ENCODE measurements at places on chromosomes 1 and 21.

GRCh38 chr1:236000781-236001180 is 64.1 kb downstream of the NID1 start:
- DNase-seq = no peak

DNA sequence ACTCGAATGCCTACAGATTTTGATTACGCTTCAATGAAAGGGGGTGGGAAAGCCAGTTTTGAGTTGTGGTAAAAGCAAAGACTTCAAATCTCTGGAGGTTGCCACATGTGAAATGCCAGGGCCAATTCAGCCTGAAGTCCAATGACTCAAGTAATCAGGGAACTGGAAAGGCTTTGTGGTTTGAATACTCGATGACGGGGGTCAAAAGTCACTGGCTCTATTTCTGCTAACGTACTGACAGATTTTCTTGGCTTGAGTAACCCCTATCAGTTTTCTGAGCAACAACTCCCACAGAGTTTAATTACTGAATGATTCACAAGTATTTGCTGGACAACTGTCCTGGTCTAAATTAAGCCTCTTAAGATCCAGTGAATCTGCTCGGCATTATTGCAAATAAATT is 152.2 kb downstream of the SIPA1L2 start:
- DNase-seq = peak; percentile 98

- peak; percentile 67 for DNase-seq
Measured at GRCh38 chr1:146032631-146033219, 11.2 kb upstream of the HJV start.

DNA sequence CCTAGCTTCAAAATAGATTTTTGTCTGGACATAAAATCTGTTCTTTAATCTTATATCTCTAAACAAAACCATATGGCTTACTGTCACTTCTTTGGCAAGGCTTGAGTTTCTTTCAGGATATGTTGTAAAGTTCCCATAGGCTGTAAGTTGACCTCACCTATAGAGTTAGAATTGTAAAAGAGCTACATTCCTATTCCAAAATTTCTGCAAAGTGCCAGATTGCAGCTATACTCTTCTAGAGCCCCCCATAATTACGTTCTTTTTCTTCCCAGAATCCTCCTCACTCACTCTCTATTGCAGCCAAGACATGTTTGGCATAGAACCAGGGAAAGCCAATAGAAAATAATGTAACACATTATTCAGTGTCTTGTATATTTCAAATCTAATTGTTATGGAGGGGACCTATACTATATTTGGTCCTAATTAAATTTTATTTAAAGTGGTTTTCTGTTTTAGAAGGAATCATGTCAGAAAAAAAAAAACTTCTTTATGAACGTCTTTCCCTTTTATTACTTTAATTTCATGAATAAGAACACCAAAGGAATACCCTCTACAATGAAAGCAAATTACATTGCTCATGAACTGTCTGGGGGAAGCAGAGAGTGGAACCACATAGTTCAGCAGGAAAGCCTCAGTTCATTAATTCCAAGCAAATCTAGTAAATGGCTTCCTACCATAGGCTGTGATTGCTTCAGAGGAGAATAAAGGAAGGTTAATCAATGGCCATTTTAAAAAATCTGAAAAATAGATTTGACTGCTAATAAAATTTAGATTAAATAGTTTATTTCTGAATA is 22.3 kb downstream of the CTTNBP2NL start:
- DNase-seq = no peak

GRCh38 chr1:9078015-9078751 is 8.7 kb upstream of the SLC2A5 start:
- peak; percentile 71 for DNase-seq

GRCh38 chr1:12477936-12478611 is 139.9 kb downstream of the DHRS3 start:
- peak; percentile 98 for DNase-seq

GRCh38 chr1:182795563-182796228 is 6.1 kb downstream of the NPL start:
- no peak for DNase-seq

GRCh38 chr1:196608390-196609369 is at the start of gene KCNT2:
KCNT2 (minus strand) TSS chr1:196608440; CDS start chr1:196608309, 131 bp downstream.
- DNase-seq = peak; percentile 70

DNA sequence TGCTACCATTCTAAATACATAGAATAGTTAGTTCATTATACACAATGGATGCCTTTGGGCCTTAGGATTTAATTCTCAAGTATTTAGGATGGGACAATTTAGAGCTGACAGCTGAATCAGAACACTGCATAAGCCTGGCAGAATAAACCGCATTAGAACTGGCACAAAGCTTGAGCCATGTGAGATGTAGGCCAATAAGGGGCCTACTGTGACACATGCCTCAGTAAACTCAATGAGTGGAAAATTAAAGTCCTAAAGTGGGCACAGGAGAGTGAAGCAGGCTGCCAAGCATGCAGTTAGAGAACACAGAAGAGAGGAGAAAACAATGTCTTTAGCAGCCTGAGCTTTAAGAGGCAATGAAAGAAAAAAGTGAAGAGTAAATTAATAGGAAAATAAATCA is 24.3 kb downstream of the SCYL3 start:
- no peak for DNase-seq

DNA sequence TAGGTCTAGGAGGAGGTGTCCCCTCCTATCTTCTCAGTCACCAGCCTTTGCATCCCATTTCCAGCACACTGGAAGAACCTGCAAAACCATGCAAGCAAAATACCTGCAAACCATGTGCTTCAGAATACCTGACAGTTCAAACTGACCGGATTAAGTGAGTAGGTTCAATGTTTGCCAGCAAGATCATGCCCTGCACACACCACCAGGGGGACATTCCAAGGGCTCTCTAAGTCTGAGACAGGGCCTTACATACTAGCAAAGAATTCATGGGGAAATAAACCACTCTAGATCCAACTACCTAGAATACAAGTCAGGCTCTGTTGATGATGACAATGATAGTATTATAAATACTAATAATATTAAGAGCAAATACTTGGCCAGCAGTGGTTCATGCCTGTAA is 27.6 kb downstream of the INPP5B start:
- peak; percentile 33 for DNase-seq

DNA sequence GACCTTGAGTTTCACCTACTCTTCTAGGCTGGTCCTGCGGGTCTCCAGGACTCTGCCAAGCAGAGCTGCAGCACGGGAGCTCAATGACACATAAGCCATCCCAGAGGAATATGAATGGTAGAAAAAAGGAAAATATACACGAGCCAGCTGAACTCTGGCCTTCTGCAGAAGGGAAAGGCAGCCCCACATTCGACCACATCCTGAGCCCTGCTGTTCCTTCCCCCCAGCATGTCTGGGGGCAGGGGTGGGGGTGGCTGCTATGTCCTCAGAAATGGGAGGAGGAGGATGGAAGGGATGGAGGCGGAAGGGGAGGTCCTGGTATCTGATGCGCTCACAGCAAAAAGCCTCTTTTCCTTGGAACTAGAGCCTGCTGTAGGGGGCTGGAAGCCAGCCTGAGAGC is 12.1 kb upstream of the KDF1 start:
- no peak for DNase-seq

- DNase-seq = no peak
Measured at GRCh38 chr1:243493156-243494129, 237.6 kb downstream of the SDCCAG8 start.

GRCh38 chr1:62382658-62382955 is 54.2 kb upstream of the USP1 start:
- no peak for DNase-seq

- DNase-seq = no peak
Measured at GRCh38 chr1:176864211-176864610, 300.3 kb downstream of the ASTN1 start.

DNA sequence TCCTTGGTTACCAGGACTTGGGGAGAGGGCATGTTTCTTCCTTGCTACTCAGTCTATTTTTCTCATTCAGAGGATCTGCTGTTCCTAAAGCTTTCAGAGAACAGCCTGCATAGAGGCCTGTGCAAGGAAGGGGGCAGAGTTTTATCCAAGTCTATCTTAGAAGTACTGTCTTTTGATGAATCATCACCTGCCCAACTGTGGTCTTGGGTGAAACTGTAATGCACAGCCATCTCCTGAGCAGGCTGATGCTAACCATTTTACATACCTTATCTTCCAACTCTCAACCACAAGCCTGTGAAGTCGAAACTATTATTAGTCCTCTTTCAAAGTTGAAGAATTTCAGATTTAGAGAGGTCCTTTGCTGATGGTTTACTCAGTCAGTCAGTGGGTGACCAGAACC is 368.0 kb downstream of the HHAT start:
- DNase-seq = no peak

GRCh38 chr1:204705888-204706837 is 20.6 kb upstream of the LRRN2 start:
- no peak for DNase-seq

DNA sequence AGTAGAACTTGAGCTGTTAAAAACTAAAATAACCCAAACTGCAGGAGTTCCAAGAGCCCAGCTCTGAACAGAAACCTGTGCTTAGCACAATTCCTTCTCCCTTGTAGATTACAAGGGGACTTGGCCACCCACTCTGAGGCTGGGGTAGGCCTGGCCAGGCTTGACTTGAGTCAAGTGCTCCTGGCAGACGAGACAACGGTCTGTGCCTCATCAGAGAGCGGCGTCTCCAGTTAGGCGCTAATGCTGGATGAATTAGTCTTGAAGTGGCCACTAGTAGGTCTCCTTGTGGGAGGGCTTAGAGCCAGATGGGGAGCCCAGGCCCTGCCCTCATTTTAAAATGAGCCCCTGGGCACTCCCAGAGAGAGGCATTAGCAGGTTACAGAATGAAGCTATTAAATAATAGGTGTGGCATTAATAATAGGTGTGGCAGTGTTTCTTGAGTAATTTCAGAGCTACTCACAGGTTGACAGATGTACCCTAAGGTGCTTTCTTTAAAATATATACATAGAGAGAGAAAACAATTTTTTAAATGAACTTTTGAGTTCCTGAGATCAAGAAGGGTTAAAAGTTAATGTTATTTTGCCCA is 1.1 kb downstream of the EEIG2 start:
- DNase-seq = peak; percentile 76

- peak; percentile 44 for DNase-seq
Measured at GRCh38 chr1:160192234-160192633, 1.9 kb downstream of the CASQ1 start.

GRCh38 chr1:1819762-1820161 is 41.5 kb upstream of the NADK start:
- DNase-seq = no peak

DNA sequence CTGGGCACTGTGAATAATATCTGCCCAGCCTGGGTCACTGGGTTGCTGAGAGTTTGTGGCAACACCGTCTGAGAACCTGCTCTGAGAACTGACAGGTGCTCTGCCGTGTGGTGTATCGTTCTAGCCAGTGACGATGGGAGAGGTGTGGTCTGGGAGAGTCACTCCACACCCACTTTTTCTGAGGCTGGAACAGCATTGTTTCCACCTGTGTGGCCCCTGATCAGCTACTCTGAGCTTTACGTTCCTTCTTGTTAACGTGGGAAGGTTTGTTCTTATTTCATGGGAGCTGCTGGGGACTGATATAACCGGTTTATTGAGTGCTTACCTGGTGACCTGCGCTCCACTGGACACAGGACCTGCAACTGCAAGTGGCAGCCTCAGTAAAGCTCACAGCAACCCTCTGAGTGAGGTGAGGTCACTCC is 34.8 kb upstream of the TENT5C start:
- DNase-seq = no peak

DNA sequence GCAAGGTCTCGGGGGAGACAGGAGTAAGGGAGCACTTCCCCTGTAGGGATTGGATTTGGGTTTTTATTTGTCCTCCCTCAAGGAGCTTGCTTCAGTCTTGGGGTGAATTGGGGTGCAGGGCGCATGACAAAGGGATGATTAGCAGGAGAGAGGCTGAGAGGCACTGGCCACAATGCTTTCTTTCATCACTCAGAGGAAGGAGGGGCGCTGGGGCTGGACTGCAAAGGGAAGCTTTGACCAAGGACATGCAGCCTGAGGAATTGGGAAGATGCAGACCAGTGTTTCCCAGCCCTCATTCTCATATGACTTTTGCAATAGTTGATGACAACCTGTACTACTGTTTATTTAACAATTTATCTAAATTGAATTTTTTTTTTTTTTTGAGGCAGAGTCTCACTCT is 34.1 kb upstream of the PDPN start:
- no peak for DNase-seq

DNA sequence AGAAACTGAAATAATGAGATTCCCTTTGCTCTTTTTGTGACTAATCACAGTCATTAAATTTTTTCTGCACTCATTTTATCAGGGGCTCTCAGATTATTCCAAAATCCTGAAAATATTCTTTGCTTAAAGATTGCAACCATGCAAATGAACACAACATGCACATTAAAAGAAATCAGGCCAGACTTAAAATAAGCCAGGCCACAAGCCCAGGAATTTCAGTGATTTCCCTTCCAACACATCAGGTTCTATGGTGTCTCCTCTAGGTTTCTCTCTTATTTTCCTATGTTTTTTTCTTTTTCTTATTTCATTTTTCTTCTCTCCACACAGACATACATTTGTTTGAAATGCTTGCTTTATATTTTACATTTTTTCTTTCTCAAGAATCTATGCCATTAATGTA is 65.3 kb downstream of the NIBAN1 start:
- no peak for DNase-seq

GRCh38 chr1:8142955-8143629 is 117.0 kb upstream of the ERRFI1 start:
- DNase-seq = peak; percentile 17

DNA sequence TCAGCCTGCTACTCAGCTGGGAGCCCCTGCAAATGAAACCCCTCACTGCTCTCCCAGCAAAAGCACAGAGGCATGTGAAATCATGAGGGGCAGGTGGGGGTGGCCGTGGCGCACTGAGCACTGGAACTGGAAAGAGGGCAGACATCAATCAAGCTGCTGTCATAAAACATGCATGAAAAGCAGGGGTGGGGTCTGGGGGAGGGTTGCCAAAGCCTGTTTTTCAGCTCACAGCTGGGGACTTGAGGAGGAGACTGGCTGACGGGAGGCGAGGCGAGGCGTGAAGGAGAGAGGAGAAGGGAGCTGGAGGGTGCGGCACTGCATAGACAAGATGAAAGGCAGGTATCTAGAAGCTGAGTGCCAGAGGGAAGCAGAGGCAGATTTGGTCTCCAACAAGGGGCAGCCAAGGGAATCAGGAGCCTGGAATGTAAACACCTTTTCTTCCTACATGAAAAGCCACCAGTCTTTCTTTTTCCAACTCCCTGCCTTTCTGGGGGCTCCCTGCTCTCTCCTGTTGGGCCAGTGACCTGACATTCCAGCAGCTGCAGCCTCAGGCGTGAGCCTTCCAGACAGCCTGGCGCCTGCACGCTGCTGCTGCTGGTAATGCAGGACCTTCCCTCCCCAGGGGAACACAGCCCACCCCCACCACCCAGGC is 87.0 kb downstream of the NMNAT2 start:
- no peak for DNase-seq

GRCh38 chr21:44450402-44450801 is 4.9 kb upstream of the LRRC3 start:
- no peak for DNase-seq

GRCh38 chr1:91751275-91751674 is 134.7 kb downstream of the TGFBR3 start:
- peak; percentile 29 for DNase-seq

- no peak for DNase-seq
Measured at GRCh38 chr21:37419228-37419906, 52.8 kb downstream of the DYRK1A start.

DNA sequence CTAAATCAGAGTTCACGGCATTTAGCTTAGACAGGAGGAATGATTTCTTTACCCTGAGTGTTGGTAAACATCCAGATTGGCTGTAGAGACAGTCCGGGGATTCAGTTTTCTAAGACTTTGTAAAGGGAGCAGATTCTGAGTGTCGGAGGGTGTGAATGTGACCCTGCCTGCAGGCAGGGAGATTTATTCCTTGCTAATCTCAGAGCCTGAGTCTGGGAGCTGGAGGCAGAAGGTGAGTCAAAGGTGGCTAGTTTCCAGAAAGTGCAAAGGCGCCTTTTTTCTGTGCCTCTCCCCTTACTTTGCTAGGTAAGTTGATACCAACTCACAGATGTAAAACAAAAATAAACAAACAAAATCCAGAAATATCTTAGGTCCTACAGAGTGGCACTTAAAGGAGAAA is 11.7 kb downstream of the ATP1B1 start:
- no peak for DNase-seq

Data from EL (cell line).